Ecto neural progenitor cell (in vitro differentiated cells): ENCODE measurements at places on chromosomes 12 and 14.
A peak's percentile ranks its signal among the peaks of the same experiment; 100 is the strongest.

GRCh38 chr14:68082698-68083291 is 263.2 kb downstream of the RAD51B start:
- DNase-seq: no peak

GRCh38 chr12:124478416-124478815 is 89.0 kb downstream of the NCOR2 start:
- no peak for DNase-seq

DNA sequence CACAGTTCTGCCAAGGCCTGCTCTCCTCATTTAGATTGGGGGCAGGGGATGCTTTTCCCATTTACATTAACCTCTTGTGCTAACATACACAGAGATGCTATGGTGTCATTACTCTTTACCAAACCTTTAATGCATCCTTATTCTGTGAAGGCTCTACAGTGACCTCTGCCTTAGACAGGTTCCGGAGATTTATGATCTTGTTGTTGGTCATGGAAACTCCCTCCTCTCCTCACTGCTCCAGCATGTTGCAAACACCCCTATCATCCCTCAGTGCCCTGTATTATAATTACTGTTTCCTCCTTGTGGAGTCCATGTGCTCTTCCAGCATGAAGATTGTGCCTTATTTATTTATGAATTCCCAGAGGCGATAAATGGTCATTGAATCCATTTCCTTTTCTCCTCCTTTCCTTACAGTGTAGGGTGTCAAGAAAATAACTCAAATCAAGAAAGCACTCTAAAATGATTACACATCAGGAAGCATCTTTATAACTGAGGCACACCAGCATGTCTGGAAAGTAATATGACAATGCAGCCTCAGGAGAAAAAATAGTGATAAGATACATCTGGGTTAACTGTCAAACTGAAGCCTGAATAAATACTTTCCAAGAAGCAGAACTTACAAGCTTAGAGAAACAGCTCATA is 37.8 kb downstream of the RTN1 start:
- no peak for DNase-seq

DNA sequence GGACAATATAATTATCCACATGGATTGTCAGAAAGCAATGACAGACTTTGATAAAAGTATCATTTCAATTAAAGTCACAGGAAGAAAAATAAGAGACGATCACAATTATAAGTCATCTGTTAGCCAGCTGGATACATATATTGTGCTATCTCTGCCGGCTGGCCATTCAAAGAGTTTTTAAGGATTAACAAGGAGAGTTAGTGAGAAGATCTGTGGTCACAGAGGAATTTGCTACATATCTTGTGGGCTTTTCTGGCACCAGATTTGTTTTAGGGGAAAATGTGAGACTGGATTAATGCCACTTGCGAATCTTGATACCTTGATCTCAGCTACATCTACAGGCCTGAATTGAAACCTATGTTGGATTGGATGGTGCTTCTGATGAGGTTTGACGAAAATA is 90.9 kb upstream of the MANSC4 start:
- no peak for DNase-seq

DNA sequence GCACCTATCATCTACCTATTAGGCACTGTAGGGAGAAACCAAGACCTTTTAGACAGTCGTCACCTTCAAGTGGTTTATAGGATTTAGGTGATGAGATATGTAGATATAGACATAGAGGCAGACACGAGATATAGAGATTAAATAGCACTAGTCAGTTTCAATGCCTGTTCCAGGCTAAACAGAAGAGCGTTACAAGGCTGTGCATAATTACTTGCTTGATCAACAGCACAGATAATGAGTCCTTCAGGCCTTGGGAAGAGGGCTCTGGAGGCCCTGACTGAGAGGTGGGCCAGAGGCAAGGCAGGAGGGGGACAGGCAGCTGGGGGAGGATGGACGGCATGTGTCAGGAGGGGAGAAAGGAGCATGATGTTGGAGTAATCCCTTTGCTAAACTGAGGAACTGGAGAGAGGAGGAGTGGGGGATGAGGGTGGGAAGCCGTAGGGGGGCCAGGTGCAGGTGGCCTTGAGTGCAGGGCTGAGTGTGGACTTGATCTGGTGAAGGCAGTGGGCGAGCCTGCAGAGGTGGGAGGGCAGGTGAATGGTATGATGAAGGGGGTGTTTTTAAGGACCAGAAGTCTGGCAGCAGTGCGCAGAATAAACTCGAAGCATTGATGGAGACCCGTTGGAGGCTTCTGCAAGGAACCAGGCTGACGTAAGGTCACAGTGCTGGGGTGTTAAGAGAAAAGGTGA is 43.9 kb upstream of the ATP23 start:
- no peak for DNase-seq

GRCh38 chr12:24361877-24362580 is 412.6 kb upstream of the SOX5 start:
- no peak for DNase-seq

DNA sequence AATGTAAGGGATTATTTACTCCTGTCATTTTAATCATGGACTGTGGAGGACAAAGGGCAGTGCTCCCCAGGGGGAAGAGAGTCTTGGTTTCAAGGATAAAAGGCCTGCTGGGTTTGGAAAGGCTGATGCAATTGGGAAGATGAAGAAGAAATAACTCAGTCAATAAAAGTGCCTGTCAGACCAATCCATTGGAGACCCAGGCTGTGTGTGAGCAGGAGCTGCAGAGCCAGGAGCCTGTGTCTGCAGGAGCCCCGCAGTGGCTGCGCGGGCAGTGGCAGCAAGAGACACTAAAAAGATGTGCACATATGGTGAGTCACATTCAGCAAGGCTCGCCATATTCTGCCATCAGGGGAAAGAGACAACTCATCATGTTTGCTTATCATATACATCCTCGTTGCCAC is 90.4 kb downstream of the CRACR2A start:
- no peak for DNase-seq

DNA sequence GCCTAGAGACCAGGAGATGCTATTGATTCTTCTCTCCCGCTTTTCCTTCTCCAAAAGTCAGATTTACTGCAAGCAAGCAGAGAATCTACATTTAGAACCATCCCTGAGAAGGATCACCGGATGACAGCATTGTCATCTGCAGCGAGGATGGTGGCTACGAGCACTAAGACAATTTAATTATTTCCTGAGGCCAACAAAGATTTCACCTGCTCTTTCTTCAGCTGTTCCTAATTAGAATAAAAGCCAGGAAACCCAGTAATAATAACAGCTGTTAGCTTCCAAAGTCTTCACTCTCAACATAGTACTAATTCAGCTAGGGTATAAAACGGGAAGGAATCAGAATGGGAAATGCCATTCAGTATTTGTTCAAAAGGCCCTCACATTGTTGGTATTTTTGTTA is 53.3 kb downstream of the TMTC1 start:
- no peak for DNase-seq

DNA sequence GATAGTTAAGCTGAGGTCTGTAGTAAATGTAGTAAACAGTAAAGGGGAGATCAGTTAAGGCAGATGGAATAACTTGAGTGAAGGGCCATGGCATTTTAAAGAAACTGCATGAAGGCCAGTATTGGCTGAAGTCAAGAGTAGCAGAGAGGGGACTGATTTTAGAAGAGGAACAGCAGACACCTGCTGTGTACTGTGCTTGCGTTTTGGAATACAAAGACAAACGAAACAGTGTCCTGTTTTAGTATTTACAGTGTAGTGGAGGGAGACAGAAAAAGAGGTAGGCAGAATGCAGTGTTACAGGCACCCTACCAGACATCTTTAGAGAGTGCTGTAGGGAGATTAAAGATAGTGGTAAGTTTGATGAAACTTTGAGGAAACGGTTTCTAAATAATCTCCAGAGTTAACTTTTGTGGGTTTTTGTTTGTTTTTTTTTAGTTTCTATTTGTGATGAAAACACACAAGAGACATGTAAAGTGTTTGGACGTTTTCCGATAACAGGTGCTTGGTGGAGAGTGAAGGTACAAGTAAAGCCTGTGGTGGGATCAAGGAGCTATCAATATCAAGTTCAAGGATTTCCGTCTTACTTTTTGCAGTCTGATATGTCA is 2.1 kb downstream of the HELB start:
- no peak for DNase-seq

DNA sequence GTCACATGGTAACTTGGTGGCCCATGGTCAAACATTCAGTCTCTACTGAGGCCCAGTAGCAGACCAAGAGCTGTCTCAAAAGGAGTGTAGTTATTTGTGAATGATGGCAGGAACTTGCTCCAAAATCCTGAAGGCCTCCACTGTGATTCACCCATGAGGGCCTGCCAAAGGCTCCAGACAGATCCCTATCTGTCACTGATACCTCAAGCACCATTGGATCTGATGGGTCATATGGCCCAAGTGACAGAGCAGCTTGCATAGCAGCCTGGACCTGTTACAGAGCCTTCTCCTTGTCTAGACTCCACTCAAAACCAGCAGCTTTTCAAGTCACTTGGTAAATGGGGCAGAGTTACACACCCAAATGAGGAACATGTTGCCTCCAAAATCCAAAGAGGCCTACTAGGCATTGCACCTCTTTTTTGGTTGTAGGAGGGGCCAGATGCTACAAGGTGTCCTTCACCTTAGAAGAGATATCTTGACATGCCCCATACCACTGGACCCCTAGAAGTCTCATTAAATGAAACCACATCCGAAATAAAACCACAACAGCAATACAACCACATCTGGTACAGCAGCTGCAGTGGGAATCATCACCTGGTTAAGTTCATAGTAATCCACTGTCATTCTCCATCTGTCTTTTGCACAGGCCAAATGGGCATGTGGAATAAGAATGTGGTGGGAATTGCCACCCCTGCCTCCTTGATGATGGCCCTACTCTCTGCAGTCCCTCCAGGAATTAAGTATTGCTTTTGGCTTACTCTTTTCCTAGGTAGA is 150.4 kb upstream of the MAX start:
- no peak for DNase-seq

DNA sequence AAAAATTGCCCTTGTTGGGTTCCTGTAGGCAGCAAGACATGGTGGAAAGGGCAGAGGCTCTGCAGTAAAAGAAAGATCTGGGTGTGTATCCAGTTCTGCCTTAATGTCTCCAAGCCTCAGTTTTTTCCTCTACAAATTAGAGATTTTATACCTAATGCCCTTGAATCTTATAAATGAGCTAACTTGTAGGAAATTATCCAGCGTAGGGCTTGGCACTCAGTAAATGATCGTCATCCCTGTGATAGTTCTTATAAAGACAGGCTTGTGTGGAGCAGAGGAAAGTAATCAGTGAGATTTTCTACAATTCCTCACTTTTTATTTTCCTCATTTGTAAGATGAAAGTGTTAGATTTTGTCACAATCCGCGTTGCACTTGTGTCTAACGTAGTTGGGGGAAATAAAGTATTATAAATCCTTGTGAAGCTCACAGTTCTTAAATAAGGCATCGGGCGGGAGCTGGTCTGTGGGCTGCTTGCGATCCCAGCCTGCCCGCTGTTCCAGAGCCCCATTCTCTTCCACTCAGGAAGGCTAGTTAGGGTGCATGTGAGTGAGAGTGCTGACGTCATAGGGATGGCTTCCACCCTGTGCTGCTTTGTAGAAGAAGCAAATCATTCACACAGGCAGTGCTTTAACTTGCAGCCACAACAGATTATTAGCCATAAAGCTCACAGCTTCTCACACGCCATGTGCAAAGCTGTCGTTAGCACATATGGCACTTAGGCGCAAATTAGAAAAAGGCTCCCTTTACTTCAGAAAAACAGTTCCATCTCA is 87.6 kb downstream of the EML1 start:
- DNase-seq: no peak

GRCh38 chr14:104442631-104443390 is 136.8 kb upstream of the C14orf180 start:
- peak; percentile 64 for DNase-seq

GRCh38 chr14:80809663-80810062 is 131.9 kb downstream of the CEP128 start:
- no peak for DNase-seq

DNA sequence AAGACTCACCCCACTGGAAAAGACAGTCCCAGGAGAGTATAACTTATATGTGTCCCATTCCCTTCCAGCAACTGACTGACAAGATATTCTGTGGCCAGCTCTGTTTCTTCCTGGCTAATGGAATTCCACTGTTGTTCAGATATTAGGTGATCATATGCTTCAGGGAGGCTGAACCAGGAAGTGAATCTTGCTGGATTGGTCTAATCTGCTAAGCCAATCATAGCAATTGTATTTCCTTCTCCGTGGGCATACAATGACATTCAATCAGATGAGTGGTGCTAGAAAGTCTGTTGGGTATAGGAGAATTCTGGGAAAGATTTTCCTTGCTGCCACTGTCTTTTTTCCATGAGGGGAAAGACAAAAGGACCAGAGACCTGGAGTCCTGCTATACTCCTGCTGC is 12.1 kb downstream of the PYGL start:
- no peak for DNase-seq

DNA sequence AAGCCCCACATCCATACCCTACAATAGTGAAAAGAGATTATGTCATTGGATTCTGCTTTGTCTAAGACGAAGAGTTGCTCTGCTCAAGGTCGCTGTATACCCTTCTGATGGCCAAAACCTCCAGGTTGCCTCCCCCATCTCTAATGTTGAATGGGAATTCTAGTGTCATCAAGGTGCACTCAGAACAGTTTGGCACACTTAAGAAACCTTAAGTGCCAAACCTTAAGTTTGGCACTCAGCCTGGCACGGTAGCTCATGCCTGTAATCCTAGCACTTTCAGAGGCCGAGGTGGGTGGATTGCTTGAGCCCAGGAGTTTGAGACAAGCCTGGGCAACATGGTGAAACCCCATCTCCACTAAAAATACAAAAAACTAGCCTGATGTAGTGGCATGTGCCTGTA is 1245.6 kb upstream of the SEL1L start:
- DNase-seq: no peak

GRCh38 chr14:52354242-52354641 is 40.1 kb downstream of the PTGER2 start:
- DNase-seq: no peak

- no peak for DNase-seq
These were observed 53.0 kb upstream of the RPH3A start for GRCh38 chr12:112738531-112738930.

- DNase-seq: no peak
These were observed 56.2 kb downstream of the DUSP16 start for GRCh38 chr12:12506496-12506890.

GRCh38 chr12:13313886-13314285 is 117.4 kb downstream of the EMP1 start:
- DNase-seq: no peak

- no peak for DNase-seq
These were observed 20.7 kb downstream of the HELB start for GRCh38 chr12:66323017-66323416.
